ENCODE measurements at places on chromosomes 6 and 20. TPM values are rescaled to one million over a fixed set of nuclear protein-coding genes. Genes with fewer than 3 reads are reported as not detected.

Gene RIPOR3
- 0.29 TPM for polyA plus RNA-seq

Gene HLA-DRB1
- 20.2 TPM for polyA plus RNA-seq

Gene CDYL
- 27.8 TPM for polyA plus RNA-seq

Gene NCOA3
- polyA plus RNA-seq, result 7.8 TPM

Gene MDFI
- 3.8 TPM for polyA plus RNA-seq

Gene NSFL1C
- 122 TPM for polyA plus RNA-seq

Gene BPIFA1
- not detected for polyA plus RNA-seq

Gene GJA1
- 65.4 TPM for polyA plus RNA-seq

Gene TNXB
- 6.8 TPM for polyA plus RNA-seq

Gene ETV7
- 1.2 TPM for polyA plus RNA-seq

Gene APOM
- 12.0 TPM for polyA plus RNA-seq

Gene UST
- polyA plus RNA-seq, result 30.5 TPM

Gene GSTA3
- not detected for polyA plus RNA-seq

Gene SIRPD
- not detected for polyA plus RNA-seq

Gene CFAP61
- polyA plus RNA-seq, result 9.0 TPM

Gene SEMG1
- not detected for polyA plus RNA-seq

Gene WDR27
- polyA plus RNA-seq, result 3.0 TPM
